ENCODE measurements at places on chromosomes 1 and 21.

- peaks cover 11% of the 10 kb centered on the region for H3K4me1 ChIP-seq
- no peaks in the 10 kb centered on the region for H3K36me3 ChIP-seq
- H3K27me3 ChIP-seq: 0 out of 2 replicates have a peak, but pooled peaks cover 6% of the 10 kb centered on the region
- no peak overlapping the region for H3K27ac ChIP-seq
- H3K4me3 ChIP-seq: no peak overlapping the region
Measured at GRCh38 chr1:21662426-21663247, 6.5 kb downstream of the RAP1GAP start.

- H3K4me3 ChIP-seq: no peak overlapping the region
- no peaks in the 10 kb centered on the region for H3K27me3 ChIP-seq
- DNase-seq: peak; percentile 75
- no peak overlapping the region for H3K27ac ChIP-seq
- H3K36me3 ChIP-seq: no peaks in the 10 kb centered on the region
Measured at GRCh38 chr1:115182012-115182715, 92.9 kb upstream of the TSPAN2 start.

DNA sequence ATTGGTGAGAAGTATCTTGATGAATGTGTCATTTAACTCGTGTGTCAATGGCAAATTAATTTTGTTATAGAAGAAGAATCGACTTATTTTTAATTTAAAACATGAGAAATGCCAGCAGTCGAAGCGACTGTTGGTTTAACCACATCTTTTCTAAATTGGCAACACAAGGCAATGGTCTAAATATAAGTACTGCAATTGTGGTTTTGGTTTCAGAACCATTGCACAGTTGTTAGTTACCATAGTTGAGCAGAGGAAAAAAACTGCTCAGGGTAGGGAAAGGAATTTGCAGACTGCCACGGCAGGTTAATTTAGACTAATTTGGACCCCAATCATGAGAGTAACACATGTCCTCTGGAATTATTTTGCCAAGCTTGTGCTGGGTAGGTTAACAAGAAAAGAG is 185.6 kb upstream of the RUNX1 start:
- peaks cover 25% of the 10 kb centered on the region for H3K4me1 ChIP-seq
- H3K36me3 ChIP-seq: no peaks in the 10 kb centered on the region
- no peak overlapping the region for H3K4me3 ChIP-seq

DNA sequence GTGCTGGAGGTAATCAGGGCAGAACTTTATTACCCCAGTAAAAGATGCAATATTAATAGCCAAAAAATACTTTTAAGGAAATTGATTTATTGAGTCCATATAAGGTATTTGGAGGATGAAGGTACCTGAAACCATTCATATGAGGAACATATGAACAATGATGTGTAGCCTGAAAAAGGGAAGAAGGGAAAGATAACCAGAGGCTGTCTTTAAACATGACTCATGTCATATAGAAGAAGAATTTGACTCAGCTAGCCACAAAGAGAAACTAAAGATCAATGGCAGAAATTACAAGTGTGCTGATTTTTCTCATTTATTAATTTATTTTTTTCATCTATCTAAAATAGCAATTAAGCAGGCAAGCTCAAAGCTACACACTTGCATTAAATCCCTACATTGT is 136.2 kb upstream of the DUSP10 start:
- DNase-seq: peak; percentile 57
- peaks cover 33% of the 10 kb centered on the region for H3K4me1 ChIP-seq
- no peak overlapping the region for H3K4me3 ChIP-seq
- H3K27ac ChIP-seq: no peak overlapping the region
- no peaks in the 10 kb centered on the region for H3K27me3 ChIP-seq
- H3K36me3 ChIP-seq: no peaks in the 10 kb centered on the region
